ENCODE measurements at places on chromosomes 1 and 21.
A peak's percentile ranks its signal among the peaks of the same experiment; 100 is the strongest.

- DNase-seq = no peak
Measured at GRCh38 chr1:83897516-83897915, 101.4 kb downstream of the TTLL7 start.

DNA sequence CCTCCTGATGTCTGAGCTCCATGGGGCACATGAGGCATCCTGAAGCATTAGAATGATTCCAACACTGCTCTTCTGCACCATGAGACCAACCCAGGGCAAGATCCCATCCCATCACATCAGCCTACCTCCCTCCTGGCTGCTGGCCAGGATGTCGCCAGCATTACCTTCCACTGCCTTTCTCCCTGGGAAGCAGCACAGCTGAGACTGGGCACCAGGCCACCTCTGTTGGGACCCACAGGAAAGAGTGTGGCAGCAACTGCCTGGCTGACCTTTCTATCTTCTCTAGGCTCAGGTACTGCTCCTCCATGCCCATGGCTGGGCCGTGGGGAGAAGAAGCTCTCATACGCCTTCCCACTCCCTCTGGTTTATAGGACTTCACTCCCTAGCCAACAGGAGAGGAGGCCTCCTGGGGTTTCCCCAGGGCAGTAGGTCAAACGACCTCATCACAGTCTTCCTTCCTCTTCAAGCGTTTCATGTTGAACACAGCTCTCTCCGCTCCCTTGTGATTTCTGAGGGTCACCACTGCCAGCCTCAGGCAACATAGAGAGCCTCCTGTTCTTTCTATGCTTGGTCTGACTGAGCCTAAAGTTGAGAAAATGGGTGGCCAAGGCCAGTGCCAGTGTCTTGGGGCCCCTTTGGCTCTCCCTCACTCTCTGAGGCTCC, 11.1 kb upstream of the RASSF5 start:
- DNase-seq = no peak

- DNase-seq = no peak
Measured at GRCh38 chr1:24327891-24328290, 8.7 kb downstream of the GRHL3 start.

DNA sequence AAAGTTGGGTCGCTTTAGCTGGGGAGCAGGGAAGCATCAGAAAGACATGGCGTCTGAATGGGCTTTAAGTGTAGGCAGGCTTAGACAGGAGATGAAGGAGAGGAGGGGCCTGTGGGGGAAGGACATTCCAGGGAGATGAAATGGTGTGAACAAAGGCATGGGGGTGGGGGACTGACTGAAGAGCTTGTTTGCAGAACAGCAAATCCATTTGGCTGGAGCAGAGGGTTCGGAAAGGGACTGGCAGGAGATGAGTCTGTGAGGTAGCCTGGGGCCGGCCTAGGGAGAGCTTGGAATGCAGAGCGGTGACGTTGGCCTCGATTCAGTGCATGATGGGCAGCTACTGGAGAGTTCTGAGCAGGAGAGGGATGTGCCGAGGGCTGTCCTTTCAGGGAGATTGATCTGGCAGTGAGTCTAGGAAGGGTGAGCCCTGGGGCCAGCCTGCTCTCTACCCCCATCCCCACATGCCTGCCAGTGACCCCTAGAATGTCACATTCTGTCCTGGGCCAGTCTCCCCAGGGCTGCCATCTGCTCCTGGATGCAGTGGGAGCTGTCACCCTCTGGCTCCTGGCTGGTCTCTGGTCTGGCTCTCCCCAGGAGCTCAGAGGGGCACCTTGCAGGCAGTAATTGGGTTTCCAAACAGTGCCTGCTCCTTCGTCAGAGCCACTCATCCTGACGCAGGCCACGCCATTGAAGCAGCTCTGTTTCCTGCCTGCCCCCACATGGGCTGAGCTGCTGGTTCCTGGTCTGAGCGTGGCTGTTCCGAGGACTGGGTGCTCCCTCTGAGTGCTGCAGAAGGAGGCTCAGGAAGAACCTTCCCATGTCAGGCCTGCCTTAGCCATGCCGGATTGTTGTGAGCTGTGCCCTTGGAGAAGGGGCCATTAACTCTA, 22.3 kb upstream of the TMEM222 start:
- DNase-seq = no peak

GRCh38 chr1:183443466-183443865, 25.3 kb upstream of the NMNAT2 start:
- DNase-seq = no peak

GRCh38 chr1:41381692-41382479, 20.7 kb downstream of the FOXO6 start:
- DNase-seq = no peak

DNA sequence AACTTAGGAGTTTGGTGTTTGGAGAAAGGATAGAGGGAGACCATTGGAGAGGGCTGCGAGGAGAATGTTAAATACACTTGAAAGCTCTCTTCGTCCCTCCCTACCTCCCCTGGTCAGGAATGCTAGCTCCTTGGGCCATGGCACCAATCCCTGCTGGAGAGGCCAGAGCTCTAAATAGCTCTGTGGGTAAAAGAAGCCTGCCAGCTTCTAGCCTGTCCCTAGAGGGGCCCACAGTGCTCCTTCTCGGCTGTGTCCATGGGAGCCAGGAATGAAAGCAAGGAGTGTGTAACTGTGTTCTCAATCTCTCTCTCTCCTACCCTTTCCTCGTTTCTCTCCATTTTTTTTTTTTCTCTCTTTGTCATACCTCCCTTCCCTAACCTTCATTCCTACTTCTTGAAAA, at the start of gene CCDC190:
Gene CCDC190, minus strand, starts transcription at position 75 of the 400 bp plus-strand sequence. CDS start 1,529 bp downstream, outside the sequence.
- DNase-seq = no peak

GRCh38 chr1:52919051-52919722, 2.4 kb downstream of the ECHDC2 start:
- DNase-seq = peak; percentile 34

DNA sequence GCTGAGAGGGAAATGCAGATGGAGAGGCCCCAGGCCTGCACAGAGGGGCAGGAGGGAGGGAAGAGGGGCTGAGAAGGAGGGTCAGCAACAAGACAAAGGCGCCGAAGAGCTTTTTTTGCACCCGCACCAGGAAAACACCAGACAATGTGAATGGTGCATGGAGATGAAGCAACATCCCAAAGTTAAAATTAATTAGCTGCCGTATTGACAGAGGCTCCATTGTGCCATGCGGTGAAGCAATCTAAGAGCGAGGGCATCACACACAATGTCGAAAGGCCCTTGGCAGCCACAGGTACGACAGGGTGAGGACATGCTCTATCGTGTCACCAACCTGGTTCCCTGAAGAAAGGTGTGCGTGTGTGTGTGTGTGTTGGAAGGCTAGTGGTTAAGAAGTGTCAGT, 41.2 kb downstream of the SSBP3 start:
- no peak for DNase-seq

DNA sequence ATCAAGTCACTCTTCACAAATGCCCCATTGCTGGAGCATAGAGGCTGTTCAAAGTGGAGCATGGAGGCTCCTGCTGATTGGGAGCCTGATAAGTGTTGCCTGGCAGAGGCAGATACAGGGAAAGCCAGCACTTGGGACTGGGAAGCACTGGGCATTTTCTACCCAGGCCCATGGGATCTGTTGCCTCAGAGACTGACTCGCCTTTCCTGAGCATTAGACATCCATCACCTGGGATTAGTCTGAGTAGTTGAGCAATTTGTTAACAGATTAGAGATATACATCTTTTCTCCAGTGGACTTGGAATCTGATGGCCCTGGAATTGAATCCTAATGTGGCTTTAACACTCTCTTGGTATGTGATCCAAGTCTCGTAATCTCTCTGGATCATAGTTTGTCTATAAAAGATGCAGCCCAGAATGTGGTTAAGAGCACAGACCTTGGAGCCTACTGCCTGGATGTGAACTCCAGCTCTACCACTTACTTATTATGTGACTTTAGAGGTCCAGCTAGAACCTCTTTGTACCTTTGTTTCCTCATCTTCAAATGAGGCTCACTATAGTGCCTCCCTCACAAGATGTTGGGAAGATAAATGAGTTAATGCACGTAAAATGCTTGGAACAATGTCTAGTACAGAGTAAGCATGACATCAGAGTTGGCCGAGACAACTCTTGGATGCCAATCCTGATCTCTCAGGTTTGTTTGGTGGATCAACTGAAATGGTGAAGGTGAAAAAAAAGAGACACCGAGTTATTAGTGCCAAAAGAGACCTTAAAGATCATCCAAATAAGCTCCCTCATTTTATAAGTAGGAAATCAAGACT, 38.3 kb upstream of the NRDC start:
- DNase-seq = no peak

DNA sequence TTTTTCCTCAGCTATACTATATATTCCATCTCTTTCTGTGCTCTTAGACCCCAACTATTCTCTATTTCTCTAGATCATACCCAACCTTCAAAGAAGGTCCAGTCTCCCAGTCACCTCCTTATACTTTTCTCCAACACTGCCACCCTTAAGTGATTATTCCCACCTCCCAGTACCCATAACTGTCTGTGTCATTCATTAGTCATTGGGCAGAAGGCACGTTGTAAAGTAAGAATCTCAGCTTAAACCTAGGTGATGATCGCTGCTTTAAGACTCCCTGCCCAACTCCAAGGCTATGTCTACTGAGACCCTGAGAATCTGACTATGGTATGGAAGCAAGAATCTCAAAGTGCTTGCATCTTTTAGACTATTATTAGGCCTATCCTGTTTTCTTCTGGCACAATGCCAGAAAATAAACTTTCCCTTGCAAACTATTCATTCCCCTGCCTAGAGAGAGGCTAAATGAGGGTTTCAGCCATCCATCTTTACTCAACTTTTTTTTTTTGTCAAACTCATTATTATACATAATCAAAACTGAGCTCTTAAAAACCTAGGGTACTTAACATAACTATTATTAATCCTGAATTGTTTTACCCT, 174.3 kb upstream of the DPT start:
- no peak for DNase-seq

- no peak for DNase-seq
Measured at GRCh38 chr1:71919811-71920509, 362.4 kb downstream of the NEGR1 start.

DNA sequence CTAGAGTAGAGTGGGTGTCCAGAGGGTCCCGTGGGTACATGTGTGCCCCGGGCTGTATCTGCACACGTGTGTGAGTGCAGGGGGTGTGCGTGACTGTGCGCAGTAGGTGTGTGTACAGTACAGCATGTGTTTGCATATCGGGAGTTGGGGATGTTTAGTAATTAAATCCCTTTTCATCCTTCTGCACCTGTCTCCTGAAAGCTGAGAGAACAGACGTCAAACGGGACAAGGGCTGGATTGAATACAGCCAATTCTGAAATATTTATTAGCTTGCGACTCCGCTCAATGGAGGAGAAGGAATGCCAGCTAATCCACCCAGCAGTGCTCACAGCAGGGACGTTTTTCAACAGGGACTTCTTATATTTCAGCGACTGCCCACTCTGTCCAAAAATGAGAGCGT, 44.7 kb upstream of the CASZ1 start:
- no peak for DNase-seq

Measured in CD4-positive, alpha-beta T cell (primary cell).